ENCODE measurements at places on chromosomes 2 and 18. TPM values are rescaled to one million over a fixed set of nuclear protein-coding genes. Genes with fewer than 3 reads are reported as not detected.

Gene EFHD1
- 1.6 TPM for polyA plus RNA-seq

Gene AMER3
- not detected for polyA plus RNA-seq

Gene CCBE1
- polyA plus RNA-seq: not detected

Gene PER2
- polyA plus RNA-seq: 4.3 TPM

Gene GKN1
- polyA plus RNA-seq: not detected

Gene KYNU
- polyA plus RNA-seq: not detected

DNA sequence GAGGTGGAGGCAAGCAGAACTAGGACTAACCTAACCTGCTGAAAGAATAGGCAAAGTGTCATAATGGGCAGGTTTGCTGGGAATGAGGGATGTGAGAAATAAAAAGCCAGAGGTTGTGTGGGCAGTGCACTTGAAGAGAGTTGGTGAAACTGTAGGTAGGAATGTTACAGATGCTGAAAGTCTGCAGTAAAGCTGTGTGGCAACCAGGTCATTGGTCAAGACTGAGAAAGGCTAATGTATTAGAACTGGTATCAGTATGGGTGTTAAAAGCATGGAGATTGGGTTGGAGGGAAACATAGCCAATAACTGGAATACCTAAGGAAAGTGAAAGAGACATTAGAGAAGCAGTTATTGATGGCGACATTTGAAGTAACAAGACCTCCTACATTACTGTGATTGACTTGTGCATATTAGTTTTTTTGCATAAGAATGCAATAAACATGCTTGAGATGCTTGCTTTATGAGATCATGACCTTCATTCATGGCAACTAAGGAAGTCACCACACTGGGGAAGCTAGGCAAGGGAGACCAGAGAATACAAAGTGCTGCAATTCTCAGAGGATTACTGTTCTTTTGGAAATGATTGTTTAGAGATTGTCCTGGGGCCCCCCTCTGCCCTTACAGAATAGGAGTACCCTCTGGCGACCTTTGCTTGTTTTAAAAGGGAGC lies 11.8 kb downstream of the GULP1 start:
- DNase-seq: no peak

DNA sequence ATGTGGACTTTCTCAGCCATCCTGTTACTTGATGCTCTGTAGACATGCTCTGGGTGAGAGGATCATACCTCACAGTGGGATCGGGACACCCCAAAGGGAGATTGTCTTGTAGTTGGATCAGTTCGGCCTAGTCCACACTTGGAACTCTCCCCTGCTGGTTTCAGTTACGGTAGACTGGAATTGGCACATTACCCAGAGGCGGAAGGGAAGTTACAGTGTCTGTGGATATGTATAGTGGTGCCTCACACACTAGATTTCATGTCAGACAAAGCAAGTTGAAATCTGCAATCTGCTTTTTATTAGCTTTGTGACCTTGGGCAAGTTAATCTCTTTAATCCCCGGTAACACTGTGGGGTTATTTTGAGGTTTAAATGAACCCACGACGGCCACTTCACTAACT lies 16.2 kb upstream of the CTAGE1 start:
- DNase-seq: no peak

DNA sequence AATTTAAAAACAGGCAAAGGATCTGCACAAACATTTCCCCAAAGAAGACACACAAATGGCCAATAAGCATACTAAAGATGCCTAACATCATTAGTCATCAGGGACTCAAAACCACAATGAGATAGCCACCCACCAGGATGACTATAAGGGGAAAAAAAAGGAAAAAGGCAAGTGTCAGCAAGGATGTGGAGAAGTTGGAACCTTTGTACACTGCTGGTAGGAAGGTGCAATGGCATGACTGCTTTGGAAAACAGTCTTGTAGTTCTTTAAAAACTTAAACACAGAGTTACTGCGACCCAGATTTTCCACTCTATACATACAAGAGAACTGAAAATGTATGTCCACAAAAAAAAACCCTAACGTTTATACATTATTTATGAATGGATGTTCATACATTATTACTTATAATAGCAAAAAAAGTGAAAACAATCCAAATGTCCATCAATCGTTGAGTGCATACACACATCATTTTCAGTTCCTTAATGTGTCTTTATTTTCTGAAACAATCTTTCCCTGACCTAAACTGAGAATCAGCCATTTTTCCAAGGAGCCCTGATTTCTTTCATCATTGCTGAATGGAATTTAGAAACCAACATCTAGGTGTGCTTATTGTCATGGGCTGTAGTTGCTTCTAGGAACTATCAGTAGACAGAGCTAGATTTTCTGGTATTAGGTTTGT lies 64.7 kb upstream of the TLK1 start:
- no peak for DNase-seq

DNA sequence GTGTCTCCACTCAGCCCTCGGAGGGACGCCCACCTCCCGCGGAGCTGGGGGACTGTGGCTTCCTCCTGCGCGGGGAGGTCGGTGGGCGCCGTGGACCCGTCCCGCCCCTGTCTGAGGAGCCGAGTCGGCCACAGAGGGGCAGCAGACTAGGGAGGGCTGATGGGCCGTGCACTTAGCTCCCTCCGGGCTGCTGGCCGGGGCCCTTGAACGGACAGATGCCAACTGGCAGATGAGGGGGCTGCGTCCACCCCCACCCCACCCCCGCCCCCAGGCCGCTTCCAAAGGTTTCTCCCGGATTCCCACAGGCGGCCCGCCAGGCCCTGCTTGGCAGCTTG lies 10.4 kb upstream of the UBE2F start:
- DNase-seq: no peak

- DNase-seq: no peak
These were observed 76.2 kb upstream of the MFF start for GRCh38 chr2:227248876-227249275.

DNA sequence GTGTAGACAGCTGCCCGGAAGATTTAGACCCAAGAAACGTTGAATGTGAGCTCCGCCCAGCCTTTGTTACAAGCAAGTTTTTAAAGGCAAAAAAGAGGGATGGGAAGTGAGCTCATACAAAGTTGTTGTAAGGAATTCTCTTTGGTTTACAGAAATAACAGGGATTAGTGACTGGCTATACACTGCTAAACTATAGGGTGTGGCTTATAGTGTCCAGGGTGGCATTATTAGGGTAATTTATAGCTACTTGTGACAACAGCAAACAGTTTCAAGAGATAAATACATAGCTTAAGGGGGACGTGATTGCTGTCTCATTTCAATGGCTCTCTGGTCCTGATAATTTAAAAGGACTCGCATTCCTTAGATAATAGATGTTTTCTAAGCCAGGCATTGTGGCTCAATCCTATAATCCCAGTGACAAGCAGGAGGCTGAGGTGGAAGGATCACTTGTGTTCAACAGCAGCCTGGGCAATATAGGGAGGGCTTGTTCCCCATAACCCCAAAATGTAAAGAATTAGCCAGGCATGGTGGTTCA lies 66.5 kb upstream of the TGIF1 start:
- DNase-seq: no peak

- DNase-seq: no peak
These were observed 211.8 kb downstream of the LTBP1 start for GRCh38 chr2:33158482-33159003.

- DNase-seq: no peak
These were observed 85.5 kb upstream of the DTNA start for GRCh38 chr18:34624551-34624950.

GRCh38 chr18:13455960-13456481 lies 237.5 kb downstream of the LDLRAD4 start:
- no peak for DNase-seq

DNA sequence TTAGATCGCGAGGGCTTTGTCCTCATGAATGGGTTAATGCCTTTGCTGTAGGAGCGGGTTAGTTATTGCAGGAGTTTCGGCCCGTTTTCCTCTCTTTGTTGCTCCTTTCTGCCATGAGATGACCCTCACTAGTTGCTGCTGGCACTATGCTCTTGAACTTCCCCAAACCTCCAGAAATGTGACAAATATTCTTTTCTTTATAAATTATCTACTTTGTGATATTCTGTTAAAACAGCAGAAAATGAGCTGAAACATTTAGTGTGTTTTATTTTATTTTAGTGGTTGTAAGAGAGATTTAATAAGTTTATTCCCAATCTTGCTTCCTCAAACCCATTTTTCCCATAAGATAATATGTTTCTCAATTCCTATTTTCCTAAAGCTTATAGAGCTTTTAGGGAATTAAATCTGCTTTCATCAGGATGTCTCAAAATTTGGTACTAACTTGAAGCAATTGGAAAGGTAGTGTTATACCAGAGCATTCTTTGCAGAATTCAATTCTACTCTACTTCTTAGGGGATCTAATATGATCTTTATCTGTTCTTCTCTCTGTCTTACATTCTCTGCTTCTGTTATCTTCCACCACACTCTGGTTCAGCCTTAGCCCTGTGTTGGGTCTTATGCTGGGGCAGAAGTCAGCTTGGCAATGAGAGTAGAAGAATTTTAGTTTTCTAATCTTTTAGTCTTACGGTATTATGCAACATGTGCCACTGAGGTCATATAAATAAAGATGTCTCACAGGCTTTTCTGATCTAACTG lies 23.1 kb downstream of the DDX1 start:
- DNase-seq: no peak
